Thoracic aorta (tissue), 2 donors: ENCODE measurements at places on chromosomes 4 and X. TPM values are rescaled to one million over a fixed set of nuclear protein-coding genes. Genes with fewer than 3 reads are reported as not detected.

Gene DGAT2L6
- total RNA-seq, result not detected

Gene SPIN2B
- 19.0 TPM for total RNA-seq

Gene SSX4B
- not detected for total RNA-seq

DNA sequence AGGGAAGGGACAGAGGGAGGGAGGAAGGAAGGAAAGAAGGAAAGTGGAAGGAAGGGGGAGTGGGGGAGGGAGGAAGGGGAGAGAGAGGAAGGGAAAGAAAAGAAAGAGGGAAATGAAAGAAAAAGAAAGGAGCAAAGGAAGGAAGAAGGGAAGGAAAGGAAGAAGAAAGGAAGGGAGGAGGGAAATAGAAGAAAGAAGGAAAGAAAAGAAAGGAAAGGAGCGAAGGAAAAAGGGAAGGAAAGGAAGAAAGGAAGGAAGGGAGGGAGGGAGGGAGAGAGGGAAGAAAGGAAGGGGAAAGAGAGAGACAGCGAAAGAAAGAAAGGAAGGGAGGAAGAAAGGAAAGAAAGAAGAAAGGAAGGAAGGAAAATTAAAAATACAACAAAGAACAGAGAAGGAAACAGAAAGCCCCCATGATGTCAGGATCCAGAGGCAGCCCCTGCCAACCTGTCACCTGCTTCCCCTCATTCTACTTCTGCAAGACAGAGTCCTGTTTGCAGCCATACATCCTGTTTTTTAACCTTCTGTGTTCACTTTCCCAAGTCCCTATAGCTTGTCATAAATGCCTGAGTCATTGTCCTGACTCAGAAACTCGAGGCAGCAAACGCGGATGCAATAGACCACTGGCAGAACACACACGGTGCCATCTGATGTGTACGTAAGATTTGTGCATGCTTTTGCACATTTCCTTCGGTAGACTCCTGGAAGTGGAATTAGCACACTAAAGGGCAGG is 77.0 kb upstream of the C4orf50 start:
- no peaks in the 10 kb centered on the region for H3K27me3 ChIP-seq
- H3K4me3 ChIP-seq, result no peak overlapping the region
- no peaks in the 10 kb centered on the region for H3K4me1 ChIP-seq
- H3K36me3 ChIP-seq, result no peaks in the 10 kb centered on the region
- DNase-seq, result no peak

- H3K4me3 ChIP-seq, result no peak overlapping the region
- no peaks in the 10 kb centered on the region for H3K27me3 ChIP-seq
- H3K36me3 ChIP-seq, result no peaks in the 10 kb centered on the region
- H3K27ac ChIP-seq, result no peak overlapping the region
These were observed 135.9 kb downstream of the CPE start for GRCh38 chr4:165514739-165515138.

Gene IL3RA
- 7.3 TPM for total RNA-seq

DNA sequence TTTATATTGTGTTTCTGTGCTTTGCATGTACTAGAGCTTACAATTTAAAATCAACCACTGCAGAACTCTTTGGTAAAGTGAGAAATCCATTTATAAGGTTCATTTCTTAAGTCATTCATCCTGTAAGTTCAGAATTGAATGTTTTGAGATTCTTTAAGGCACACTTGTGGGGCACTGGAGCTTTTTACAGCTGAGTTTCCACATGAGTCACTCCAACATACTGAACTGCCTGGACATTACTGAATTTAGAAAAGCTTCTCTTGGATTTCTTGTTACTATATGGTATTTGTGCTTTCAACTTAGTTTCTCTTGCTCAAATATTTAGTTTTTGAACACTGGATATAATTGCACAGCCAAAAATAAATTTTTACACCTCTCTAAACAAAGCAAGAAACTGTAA is 226.3 kb downstream of the PACRGL start:
- no peak overlapping the region for H3K4me3 ChIP-seq
- DNase-seq, result no peak
- no peak overlapping the region for H3K27ac ChIP-seq
- no peaks in the 10 kb centered on the region for H3K4me1 ChIP-seq

Gene PIR
- 13.5 TPM for total RNA-seq

Gene SFRP2
- total RNA-seq, result 70.4 TPM

- no peak overlapping the region for H3K27ac ChIP-seq
- H3K27me3 ChIP-seq, result no peaks in the 10 kb centered on the region
- H3K4me1 ChIP-seq, result no peaks in the 10 kb centered on the region
- H3K36me3 ChIP-seq, result no peaks in the 10 kb centered on the region
These were observed 92.5 kb upstream of the EDA2R start for GRCh38 chrX:66731398-66731797.

DNA sequence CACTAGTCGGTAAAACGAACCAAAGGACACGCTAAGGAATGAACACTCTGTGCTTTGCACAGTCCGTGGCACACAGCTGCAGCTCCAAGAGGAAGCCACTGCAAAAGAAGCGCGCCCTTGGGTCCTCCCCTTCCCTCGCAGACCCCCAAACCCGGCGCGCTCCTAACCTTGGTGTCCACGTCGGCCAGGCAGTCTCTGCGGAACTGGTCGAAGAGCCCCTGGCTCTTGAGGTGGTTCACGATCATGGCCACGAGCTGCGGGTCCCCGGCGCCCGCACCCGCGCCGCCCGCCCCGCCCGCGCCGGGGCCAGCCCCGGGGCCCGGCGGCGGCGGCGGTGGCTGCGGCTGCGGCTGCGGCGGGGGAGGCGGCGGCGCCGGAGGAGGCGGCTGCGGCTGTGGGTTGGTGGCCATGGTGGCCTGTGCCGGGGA is 333 bp downstream of the BOD1L1 start:
- H3K4me1 ChIP-seq, result peaks cover 12% of the 10 kb centered on the region
- peak overlapping the region; percentile 73 for H3K4me3 ChIP-seq
- no peaks in the 10 kb centered on the region for H3K27me3 ChIP-seq
- no peak for DNase-seq
- H3K36me3 ChIP-seq, result no peaks in the 10 kb centered on the region

- H3K4me3 ChIP-seq, result no peak overlapping the region
- H3K27ac ChIP-seq, result no peak overlapping the region
- no peaks in the 10 kb centered on the region for H3K4me1 ChIP-seq
These were observed 40.4 kb upstream of the LAS1L start for GRCh38 chrX:65575022-65575421.

- H3K4me1 ChIP-seq, result no peaks in the 10 kb centered on the region
- no peak overlapping the region for H3K27ac ChIP-seq
- no peak overlapping the region for H3K4me3 ChIP-seq
- H3K36me3 ChIP-seq, result no peaks in the 10 kb centered on the region
These were observed 105.4 kb downstream of the CYLC1 start for GRCh38 chrX:83966347-83966746.

Gene KLKB1
- 1.6 TPM for total RNA-seq

Gene RHOXF1
- not detected for total RNA-seq

Gene UGT2A1
- not detected for total RNA-seq

DNA sequence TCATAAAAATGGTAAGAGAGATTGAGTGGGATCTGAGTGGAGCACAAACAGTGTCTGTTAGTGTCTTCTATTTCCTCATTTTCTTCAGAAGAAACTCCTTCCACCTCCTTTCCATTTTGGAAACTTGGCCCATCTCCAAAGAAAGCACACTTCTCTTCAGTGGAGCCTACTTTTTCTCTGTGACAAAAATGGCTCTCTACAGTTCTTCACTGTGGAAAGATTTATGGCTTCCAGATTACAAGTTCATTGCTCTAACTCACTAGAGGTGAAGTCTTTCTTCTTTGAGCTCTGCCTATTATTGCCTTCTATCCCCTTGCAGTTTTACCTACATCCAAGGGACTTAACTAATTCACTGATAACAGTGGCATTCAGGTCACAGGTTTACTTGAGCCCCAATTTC is 325.8 kb downstream of the ANTXR2 start:
- H3K4me3 ChIP-seq, result no peak overlapping the region
- H3K27me3 ChIP-seq, result no peaks in the 10 kb centered on the region
- no peak overlapping the region for H3K27ac ChIP-seq
- H3K4me1 ChIP-seq, result peaks cover 10% of the 10 kb centered on the region

GRCh38 chr4:148266921-148267320 is 175.3 kb downstream of the NR3C2 start:
- H3K4me3 ChIP-seq, result no peak overlapping the region
- H3K36me3 ChIP-seq, result no peaks in the 10 kb centered on the region
- no peak for DNase-seq
- H3K27ac ChIP-seq, result no peak overlapping the region
- H3K27me3 ChIP-seq, result no peaks in the 10 kb centered on the region

DNA sequence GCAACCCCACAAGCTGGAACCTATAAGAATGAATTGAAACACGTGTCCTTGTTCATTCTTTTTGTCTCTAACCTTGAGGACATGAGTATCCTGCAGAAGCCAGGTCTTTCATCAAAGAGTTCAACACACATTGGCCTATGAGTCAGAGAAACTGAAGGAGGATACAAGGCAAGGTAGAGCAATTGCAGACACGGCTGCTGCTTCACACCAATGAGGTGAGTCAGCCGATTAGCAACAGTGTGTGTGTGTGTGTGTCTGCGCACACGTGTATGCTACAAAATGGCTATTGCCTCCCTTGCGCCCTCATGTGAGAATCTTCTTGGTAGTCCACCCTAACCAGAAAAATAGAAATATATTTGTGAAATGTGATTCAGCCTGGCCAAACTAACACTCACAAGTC is 1477.7 kb upstream of the IGFBP7 start:
- H3K4me3 ChIP-seq, result no peak overlapping the region
- no peaks in the 10 kb centered on the region for H3K4me1 ChIP-seq
- no peaks in the 10 kb centered on the region for H3K36me3 ChIP-seq
- no peak for DNase-seq
- H3K27ac ChIP-seq, result no peak overlapping the region

DNA sequence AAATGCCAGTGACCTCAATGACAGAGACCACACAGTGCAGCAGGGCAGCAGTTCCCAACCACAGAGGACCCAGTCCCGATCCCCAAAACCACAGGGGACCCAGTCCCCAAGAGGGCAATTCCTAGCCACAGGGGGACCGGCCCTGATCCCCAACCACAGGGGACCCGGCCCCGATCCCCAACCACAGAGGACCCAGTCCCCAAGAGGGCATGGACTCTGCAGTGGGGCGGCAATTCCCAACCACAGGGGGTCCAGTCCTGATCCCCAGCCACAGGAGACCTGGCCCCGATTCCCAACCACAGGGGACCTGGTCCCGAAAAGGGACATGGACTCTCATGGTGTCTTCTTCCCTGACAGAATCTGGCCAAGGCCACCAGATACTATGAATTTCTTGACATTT is 136.3 kb downstream of the AFAP1 start:
- H3K27me3 ChIP-seq, result no peaks in the 10 kb centered on the region
- H3K27ac ChIP-seq, result no peak overlapping the region
- peaks cover 7% of the 10 kb centered on the region for H3K36me3 ChIP-seq
- no peak overlapping the region for H3K4me3 ChIP-seq

GRCh38 chrX:134374910-134375309 is 85.1 kb upstream of the HPRT1 start:
- H3K27me3 ChIP-seq, result no peaks in the 10 kb centered on the region
- no peaks in the 10 kb centered on the region for H3K4me1 ChIP-seq

Gene CENPVL2
- total RNA-seq, result not detected

GRCh38 chrX:68934421-68934820 is 105.6 kb downstream of the EFNB1 start:
- no peaks in the 10 kb centered on the region for H3K27me3 ChIP-seq
- H3K4me1 ChIP-seq, result peaks cover 5% of the 10 kb centered on the region
- H3K27ac ChIP-seq, result no peak overlapping the region
- H3K36me3 ChIP-seq, result no peaks in the 10 kb centered on the region

- no peak for DNase-seq
- no peak overlapping the region for H3K4me3 ChIP-seq
- H3K27me3 ChIP-seq, result no peaks in the 10 kb centered on the region
- H3K27ac ChIP-seq, result no peak overlapping the region
- H3K36me3 ChIP-seq, result no peaks in the 10 kb centered on the region
- no peaks in the 10 kb centered on the region for H3K4me1 ChIP-seq
These were observed 290.0 kb downstream of the IL15 start for GRCh38 chr4:141926406-141926805.

Gene ANTXR2
- 48.3 TPM for total RNA-seq

DNA sequence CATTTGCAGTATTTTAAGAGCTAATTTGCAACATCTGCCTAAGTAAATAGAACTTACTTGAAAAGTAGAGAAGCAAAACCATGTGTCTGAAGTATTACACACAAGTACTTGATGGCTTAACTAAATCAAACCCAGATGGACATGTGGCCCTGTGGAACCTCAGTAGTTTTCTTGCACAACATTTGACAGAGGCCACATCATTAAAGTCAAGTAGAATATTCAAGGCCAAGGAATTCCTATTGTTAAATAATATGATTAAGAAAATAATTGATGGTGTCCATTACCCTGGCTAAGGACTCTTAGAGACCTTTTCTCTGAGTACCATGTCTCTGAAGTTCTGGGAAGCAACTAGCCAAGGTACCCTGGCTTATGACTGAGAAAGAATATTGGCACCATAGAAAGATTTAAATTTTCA is 135.4 kb upstream of the OTUD4 start:
- DNase-seq, result no peak
- H3K27ac ChIP-seq, result no peak overlapping the region
- H3K36me3 ChIP-seq, result no peaks in the 10 kb centered on the region
- no peaks in the 10 kb centered on the region for H3K27me3 ChIP-seq
- no peaks in the 10 kb centered on the region for H3K4me1 ChIP-seq
- no peak overlapping the region for H3K4me3 ChIP-seq

Gene PGAM4
- not detected for total RNA-seq
